Cardiac septum (tissue), 1 donor: ENCODE measurements at places on chromosomes 1 and 21. TPM values are rescaled to one million over a fixed set of nuclear protein-coding genes. Genes with fewer than 3 reads are reported as not detected.

Gene HSD3B2
- not detected for total RNA-seq

Gene C1orf50
- total RNA-seq: 11.0 TPM

Gene AKT3
- 24.4 TPM for total RNA-seq

Gene SPRR2E
- not detected for total RNA-seq

Gene PDPN
- total RNA-seq: 14.9 TPM

Gene GFI1
- 0.19 TPM for total RNA-seq

Gene GSTM5
- total RNA-seq: 2.6 TPM

Gene RUNX3
- 0.51 TPM for total RNA-seq

Gene VASH2
- 0.38 TPM for total RNA-seq

Gene LAMTOR2
- 49.8 TPM for total RNA-seq

Gene TRIM58
- 1.2 TPM for total RNA-seq

Gene TNFRSF4
- total RNA-seq: 4.3 TPM

Gene IL20
- total RNA-seq: not detected

Gene CFHR5
- not detected for total RNA-seq

Gene SH2D2A
- 1.4 TPM for total RNA-seq

GRCh38 chr1:159854116-159854692 is 8.3 kb downstream of the VSIG8 start:
- DNase-seq: peak; percentile 86

GRCh38 chr1:35499231-35499630 is 58.0 kb downstream of the KIAA0319L start:
- DNase-seq: no peak

DNA sequence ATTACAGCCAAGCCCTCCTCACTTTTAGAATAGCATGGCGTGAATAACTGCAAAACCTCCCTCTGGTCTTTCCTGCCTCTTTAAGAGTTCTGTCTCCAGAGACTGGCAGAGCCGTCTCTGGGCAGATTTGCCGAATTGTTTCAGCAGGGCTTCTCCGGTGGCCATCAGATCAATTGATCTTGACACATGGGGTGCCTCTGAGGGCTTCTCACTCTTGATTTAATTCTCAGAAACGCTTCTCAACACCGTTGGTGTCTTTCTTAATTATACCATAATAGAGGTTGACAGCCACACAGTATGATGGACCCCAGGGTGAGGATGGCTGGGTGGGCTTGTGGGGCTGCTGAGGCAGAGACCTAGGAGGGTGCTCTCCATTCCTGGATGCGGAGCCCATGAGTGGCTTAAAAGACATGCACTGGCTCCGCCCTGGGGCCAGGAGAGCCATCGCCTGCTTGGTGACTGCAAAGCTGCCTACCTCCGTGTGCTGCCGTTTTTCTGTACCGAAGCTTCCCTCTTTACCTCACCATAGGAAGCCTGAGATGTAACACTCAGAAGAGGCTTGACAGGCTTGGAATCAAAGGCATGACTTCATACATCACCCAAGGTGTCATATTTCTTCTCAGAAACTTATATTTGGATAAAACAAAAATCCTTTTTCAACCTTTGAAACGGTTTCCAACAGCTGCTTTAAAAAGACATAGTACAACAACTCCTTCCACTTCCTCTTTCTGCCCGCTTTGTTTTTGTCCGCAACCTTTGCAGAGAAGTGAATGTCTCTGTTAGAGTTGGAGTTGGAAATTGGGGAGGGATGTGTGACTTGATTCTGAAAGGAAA is 82.9 kb downstream of the GALNT2 start:
- peak; percentile 76 for DNase-seq

DNA sequence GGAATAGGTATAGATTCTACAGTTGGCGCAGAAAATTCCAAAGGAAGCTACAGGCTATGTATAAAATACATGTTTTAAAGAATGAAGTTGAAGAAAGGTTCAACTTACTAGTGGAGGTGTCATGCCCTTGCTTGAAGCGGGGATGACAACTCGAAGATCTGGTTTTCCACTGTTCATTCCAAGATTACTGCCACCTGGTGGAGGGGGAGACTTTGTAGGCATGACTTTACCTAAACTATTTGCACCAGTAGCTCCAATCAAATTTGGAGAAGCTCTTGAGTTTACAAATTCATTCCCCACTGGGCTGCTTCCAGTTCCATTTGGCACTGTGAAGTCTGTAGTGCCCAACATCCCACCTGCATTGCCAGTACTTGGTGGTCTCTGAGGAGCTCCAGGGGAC is 81.7 kb downstream of the AXDND1 start:
- no peak for DNase-seq

DNA sequence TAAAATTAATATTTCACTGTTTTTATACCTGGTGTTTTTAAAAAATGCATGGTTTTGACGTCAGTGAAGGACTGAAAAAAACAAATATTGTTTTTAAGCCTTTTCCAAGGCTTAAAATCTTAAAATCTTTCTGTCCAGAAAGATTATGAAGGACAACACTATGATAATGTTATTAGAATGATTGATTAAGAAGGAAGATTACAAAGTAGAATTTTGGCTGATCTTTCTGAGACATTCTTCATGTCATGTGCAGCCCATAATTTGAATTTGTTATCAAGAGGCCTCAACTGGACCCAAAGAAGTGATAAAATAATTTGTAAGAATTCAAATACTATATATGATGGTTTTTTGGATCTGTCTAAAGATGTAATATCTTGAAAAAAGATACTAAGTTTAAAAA is 584.4 kb upstream of the CXADR start:
- DNase-seq: no peak

- no peak for DNase-seq
Observed at GRCh38 chr1:194296201-194296600, 1109.8 kb upstream of the B3GALT2 start.

DNA sequence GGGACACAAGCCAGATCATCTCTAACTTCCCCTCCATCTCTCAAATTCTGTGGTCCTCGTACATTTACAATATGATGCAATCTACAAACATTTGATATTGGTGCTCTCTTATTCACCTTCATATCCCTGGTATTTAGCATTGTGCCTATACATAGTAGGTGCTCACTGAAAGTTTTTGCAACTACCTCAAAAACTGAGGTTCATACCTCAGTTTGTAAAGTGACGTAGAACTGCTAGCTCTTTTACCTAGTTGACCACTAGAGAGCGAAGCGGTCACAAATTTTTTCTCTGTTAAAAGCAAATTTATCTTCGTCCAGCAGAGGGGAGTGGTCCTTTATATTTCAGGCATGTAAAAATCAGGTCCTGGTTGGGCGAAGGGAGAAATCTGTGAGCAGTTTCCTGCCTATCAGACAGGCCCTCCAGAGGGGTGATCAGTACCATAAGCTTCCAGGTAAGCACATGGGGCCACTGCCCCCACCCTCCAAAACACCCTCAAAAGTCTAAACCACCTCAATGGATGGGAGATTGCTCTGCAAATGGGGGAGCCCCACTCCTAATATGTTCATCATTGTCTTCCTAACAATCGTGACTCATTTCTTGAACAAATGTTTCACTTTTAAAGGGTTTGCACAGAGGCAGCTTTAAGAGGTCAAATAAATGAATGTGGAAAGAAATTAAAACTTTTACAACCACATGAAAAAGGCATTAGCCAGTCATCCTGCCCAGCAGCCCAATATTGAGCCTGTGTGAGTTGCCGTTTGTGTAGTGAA is 10.6 kb upstream of the HLCS start:
- DNase-seq: no peak

DNA sequence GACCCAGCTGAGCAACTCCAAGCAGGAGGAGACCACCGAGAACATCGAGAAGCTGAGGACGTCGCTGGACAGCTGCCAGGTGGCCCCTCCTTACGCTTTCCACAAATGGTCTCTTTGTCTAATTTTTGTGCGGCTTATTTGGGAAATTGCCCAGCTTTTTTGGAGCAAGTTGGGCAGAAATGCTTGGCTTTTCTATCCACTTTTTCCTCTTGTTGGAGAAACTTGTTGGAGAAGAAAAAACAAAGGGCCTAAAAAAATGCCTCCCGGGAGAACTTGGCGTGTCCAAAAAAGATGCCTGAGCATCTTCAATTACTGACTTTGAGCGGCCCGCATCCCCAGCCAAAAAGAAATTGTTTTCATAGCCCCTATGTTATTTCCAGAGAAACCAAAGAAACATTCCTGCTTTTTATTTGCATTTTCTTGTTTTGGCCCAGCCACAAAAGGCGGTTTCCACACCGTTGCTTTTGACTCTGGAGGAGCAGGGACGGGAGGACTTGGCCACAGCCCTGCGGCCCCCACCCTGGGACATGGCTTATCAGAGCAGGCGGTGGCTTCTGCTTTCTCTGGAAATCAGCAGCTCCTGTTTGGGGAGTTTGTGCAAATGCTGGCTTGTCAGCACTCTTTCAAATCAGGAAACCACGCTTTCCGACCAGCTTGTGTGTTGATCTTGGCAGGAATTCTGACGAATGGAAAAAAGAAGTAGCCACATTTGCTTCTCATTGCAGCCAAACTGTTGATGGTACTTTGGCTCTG is 81.2 kb upstream of the EFHD2 start:
- DNase-seq: no peak

- DNase-seq: no peak
Observed at GRCh38 chr1:234039603-234040002, 135.1 kb downstream of the SLC35F3 start.

- DNase-seq: no peak
Observed at GRCh38 chr1:236869911-236870310, 74.8 kb downstream of the MTR start.

DNA sequence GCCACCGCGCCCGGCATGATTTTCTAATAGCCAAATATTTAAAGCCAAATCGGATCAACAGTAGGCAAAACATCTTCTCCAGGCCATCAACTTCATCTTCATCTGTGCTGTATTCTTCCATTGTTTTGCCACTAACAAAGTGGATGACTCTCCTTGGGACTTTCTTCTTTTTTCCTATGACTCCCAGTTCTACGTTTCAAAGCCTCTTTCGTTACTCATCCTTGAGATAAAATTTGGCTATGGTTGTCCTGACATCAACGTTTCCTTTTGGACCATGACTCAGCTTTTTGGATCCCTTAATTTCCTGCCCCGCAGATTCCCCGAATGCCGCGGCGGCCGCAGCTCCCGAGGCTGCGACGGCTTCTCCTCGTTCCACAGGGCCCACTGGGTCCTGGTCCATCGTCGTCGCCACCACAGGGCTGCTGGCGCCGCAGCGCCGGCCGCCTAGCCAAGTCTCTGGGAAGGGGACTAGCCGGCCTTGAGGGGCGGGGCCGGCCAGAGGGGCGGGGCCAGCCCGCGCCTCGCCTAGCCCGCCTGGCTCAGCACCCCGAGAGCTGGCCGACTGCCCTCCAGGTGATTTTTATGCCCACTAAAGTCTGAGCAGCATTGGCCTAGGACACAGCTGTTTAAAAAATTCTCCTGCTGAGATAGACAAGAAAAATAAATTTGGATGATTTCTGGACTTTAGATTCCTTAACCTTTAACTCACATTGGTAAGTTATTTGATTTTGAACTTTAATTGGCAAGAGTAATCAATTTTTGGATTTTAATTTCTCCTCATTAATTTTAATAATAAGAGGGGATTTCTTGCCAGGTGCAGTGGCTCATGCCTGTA is 93.9 kb downstream of the ADCY10 start:
- peak; percentile 93 for DNase-seq

GRCh38 chr1:47881505-47882442 is 115.4 kb downstream of the TRABD2B start:
- no peak for DNase-seq

GRCh38 chr1:229856009-229856650 is 210.9 kb upstream of the GALNT2 start:
- no peak for DNase-seq

DNA sequence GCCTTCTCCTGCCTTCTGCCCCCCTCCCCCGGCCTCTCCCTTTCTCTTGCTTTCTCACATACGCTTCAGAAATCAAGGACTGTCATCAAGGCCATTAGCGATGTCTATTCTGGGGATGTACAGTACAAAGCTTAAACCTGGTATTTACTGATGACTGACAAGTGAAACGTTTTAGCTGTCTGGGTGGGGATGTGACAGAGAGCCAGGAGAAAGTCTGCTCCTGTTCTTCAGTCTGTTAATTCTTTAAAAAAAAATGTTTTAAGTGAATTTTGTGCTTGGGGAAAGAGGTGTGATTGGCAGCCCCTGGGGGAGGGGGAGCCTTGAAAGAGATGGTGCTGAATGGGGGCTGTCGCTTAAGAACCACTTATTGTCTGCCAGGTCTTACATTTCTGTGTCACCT is 283.0 kb upstream of the PLXNA2 start:
- DNase-seq: no peak

GRCh38 chr21:40622531-40622930 is 224.4 kb downstream of the DSCAM start:
- DNase-seq: no peak

DNA sequence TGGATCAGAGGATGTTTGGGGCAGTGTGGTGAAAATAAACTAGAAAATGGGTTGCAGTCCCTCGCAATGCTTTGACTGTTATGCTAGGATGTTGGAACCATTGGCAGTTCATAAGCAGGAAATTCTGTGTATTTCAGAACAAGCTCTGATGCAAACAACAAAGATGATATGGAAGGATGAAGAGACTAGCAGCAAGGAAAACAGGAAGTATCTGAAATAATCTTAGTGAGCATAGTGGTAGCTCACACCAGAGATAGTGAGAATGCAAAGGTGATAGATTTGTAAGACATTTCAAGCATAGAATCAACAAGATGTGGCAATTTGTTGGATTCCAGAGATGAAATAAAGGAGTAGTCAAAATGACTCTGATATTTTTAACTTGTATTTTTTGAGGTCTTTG is 11.1 kb upstream of the RCC1 start:
- DNase-seq: no peak

DNA sequence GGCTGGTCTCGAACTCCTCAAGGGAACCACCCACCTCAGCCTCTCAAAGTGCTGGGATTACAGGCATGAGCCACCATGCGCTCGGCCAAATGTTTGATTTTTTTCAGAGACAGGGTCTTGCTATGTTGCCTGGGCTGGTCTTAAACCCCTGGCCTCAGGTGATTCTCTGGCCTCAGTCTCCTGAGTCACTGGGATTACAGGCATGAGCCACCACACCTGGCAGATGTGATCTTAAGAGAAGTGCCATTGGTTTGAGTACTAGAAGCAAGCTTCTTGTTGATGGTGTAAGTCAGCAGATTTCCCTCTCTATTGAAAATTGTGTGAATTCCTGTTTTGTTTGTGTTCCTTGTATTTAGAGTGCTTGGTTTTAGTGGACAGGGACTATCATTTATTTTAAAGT is 5.2 kb downstream of the CAP1 start:
- no peak for DNase-seq

DNA sequence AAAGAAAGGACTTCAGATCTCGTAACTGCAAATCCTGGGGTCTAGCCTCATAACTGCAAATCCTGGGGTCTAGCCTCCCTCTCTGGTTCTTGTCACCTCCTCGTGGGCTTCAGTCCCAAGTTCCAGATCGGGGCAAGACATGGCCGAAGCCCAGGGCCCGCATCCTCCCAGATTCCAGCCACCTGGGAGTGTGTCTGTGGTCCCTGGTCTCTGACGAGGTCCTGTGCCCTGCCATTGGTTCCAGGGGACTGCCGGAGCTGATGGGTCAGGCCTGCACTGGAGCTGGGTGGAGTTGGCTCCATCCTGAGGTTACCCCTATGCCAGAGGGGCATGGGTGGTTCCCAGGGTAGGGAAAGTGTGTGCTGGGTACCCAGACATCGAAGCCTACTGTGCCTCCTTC is 17.7 kb upstream of the C1orf174 start:
- DNase-seq: peak; percentile 47

- DNase-seq: no peak
Observed at GRCh38 chr1:5161372-5161771, 507.0 kb downstream of the AJAP1 start.

- no peak for DNase-seq
Observed at GRCh38 chr1:39326836-39327235, 122.3 kb downstream of the MACF1 start.
